ENCODE measurements at places on chromosomes 4 and X.

DNA sequence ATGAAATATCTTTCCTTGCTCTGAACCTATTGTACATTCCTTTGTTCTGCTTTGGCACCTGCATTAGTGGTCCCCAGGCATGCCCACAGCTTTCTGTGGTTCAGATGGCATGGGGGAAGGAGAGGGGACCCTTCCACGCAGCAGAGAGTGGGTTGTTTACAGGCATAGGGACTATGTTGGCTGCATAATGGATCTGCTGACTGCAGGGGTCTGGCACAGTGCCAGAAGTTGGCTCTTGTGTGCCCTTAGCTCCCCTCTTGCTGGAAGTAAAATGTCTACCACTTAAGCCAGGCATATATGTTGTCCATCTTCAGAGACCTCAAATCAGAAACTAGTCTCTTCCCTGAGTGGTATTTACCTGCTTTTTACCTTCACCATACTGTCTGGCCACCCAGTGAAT is 651.9 kb upstream of the PCDH7 start:
- no peaks in the 10 kb centered on the region for H3K4me1 ChIP-seq
- no peak overlapping the region for H3K4me3 ChIP-seq
- H3K27me3 ChIP-seq: no peaks in the 10 kb centered on the region

- H3K27me3 ChIP-seq: no peaks in the 10 kb centered on the region
- H3K36me3 ChIP-seq: no peaks in the 10 kb centered on the region
- H3K4me1 ChIP-seq: peaks cover 15% of the 10 kb centered on the region
- H3K4me3 ChIP-seq: no peak overlapping the region
- no peak overlapping the region for H3K27ac ChIP-seq
- DNase-seq: no peak
These were observed 8.8 kb downstream of the TET2 start for GRCh38 chr4:105155426-105155825.

- peaks cover 2% of the 10 kb centered on the region for H3K27me3 ChIP-seq
- no peak overlapping the region for H3K4me3 ChIP-seq
- H3K36me3 ChIP-seq: no peaks in the 10 kb centered on the region
- no peaks in the 10 kb centered on the region for H3K4me1 ChIP-seq
- no peak for DNase-seq
These were observed 7.4 kb downstream of the LPAR4 start for GRCh38 chrX:78754917-78755316.

DNA sequence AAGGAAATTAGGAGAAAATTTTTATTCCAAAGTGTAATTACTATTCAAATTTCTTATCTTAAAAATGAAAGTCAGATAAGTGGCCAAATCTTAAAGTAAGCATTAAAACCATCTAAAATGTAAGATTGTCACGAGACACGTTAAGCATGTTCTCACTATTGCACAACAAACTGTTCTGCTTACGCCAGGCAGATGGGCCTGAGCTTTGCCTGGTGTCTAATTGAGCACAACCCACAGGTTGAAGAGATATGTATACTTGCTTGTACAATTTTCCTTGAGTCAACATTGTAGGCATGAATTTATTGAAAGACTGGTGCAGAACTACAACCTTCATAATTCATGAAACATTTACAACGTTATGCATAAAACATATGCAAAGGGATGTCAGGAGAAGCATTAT is 3.9 kb downstream of the RNF128 start:
- H3K4me3 ChIP-seq: no peak overlapping the region
- peaks cover 11% of the 10 kb centered on the region for H3K27me3 ChIP-seq
- peak overlapping the region; percentile 26 for H3K27ac ChIP-seq

DNA sequence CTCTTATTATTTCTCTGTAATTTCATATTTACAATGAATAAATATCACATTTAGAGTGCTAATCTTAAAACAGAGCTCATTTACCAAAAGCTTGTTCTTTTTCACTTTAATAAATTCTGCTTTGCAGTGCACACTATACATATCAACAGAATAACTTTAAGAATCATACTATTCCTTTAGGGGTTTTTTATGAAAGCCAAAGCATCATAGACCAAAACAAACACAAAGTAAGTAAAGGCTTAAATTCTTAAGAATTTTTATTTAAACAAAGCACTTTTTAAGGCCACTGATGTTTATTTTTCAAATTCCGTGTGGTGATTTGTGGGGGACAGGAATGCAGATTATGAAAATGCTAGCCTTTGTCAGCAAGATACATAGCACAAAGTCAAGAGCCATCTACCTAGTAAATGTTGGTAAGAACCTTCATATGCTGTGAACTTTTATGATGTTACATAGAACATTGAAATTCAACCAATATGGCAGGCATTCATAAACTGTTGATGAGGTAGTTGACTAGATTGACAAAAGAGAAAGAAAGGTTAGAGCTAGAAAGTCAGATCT is 17.8 kb downstream of the TIGD2 start:
- no peaks in the 10 kb centered on the region for H3K4me1 ChIP-seq
- no peak overlapping the region for H3K4me3 ChIP-seq
- no peak overlapping the region for H3K27ac ChIP-seq

- no peak for DNase-seq
- no peak overlapping the region for H3K27ac ChIP-seq
- H3K27me3 ChIP-seq: no peaks in the 10 kb centered on the region
- peaks cover 2% of the 10 kb centered on the region for H3K36me3 ChIP-seq
- no peak overlapping the region for H3K4me3 ChIP-seq
These were observed 1.3 kb upstream of the OCIAD2 start for GRCh38 chr4:48907706-48908477.

DNA sequence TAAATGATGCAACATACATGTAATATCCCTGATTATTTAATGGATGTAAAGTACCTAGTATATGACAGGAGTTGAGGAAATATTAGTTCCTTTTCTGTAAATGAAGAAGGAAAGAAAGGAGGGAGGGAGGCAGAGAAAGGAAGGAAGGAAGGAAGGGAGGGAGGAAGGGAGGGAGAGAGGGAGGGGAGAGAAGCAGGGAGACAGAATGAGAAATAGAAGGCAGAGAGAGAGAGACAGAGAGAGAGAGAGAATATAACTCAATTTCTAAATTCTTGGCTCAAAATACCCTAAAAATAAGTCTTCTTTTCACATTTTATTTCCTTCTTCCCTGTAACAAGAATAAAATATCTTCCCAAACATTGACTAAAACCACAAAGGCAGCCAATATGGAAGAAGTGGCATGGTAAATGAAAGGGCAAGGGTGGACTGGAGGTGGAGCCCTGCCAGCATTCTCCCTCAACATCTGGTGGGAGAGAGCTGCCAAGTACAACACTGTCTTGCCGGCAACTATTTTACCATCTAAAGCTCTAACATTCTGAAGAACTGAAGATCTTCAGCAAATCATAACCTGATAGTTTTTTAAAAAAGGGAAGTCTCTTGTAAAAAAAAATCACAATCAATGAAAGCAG is 245.1 kb downstream of the PPP3CA start:
- no peak overlapping the region for H3K27ac ChIP-seq
- DNase-seq: no peak
- no peaks in the 10 kb centered on the region for H3K36me3 ChIP-seq
- no peak overlapping the region for H3K4me3 ChIP-seq

GRCh38 chr4:120864969-120865368 is 57.6 kb downstream of the PRDM5 start:
- H3K4me1 ChIP-seq: no peaks in the 10 kb centered on the region
- DNase-seq: no peak
- H3K27me3 ChIP-seq: no peaks in the 10 kb centered on the region
- H3K36me3 ChIP-seq: no peaks in the 10 kb centered on the region
- H3K27ac ChIP-seq: no peak overlapping the region

- H3K36me3 ChIP-seq: no peaks in the 10 kb centered on the region
- H3K27me3 ChIP-seq: no peaks in the 10 kb centered on the region
- DNase-seq: no peak
- no peaks in the 10 kb centered on the region for H3K4me1 ChIP-seq
These were observed 76.4 kb downstream of the EFHC2 start for GRCh38 chrX:44267116-44267515.

DNA sequence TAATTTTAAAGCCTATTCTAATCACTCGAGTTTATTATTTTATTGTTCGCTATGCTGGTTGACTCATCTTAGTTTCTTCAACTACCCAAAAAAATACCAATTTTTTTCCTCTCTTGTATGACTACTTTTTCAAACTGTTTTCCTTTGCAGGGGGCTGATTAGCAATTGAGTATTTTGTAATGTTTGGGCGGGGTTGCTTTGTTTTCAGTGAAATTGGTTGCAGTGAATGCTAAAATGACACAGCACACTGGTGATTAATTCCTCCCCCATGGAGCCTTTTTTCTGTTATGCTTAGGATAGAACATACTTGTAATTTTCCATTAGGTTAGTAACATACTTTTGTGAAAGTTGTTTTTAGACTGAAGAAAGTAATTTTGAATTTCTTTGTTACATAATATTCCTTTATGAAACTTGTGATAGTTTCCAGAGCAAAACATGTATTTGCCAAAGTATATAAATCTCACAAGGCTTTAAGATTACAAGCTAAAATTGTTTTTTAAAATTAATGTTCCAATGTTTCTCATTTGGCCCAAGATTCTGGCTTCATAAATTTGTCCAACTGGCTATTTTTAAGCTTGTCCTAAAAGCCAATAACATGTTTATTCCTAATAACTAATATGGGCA is 120.4 kb downstream of the CHIC1 start:
- no peak for DNase-seq
- no peak overlapping the region for H3K27ac ChIP-seq
- no peaks in the 10 kb centered on the region for H3K4me1 ChIP-seq

GRCh38 chrX:105822138-105823091 is at the start of gene NRK:
NRK (plus strand) TSS chrX:105822539; CDS start chrX:105822846, 307 bp downstream.
- no peak within 1 kb of the TSS for H3K27ac ChIP-seq
- DNase-seq: no peak
- peaks cover 9% of the 10 kb centered on the region for H3K4me1 ChIP-seq

DNA sequence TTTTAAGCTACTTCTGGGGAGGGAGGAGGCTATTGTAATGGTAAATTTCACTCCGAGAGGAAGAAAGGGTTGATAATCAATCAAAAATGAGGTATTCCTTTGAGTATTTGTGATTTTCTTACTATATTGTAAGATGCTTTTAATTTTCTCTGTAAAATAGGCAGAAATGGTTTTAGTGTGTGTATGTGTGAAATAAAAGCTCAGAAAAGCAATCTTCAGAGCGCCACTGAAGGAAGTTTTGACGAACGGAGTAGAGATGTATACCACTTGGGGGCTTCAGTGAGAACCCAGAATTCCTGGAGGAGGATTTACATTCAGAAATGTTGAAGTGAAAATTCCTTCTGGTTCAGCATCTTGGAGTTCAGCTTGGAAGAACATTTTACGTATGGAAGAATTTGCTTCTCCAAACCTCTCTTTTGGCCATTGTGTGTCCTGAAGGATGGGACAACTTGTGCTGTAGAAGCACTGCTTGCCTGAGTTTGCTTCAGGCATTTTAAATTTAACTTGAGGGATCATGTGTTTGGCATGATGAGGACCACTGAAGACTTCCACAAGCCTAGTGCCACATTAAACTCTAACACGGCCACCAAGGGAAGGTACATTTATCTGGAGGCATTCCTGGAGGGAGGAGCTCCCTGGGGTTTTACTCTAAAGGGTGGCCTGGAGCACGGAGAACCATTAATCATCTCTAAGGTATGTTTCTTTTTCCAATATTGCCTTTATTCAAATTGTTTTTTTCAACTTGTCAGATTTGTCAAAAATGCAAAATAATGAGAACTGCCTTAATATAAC is 695 bp downstream of the SHROOM3 start:
- H3K36me3 ChIP-seq: no peaks in the 10 kb centered on the region
- no peaks in the 10 kb centered on the region for H3K4me1 ChIP-seq
- peak overlapping the region; percentile 25 for H3K27ac ChIP-seq
- peak overlapping the region; percentile 12 for H3K4me3 ChIP-seq
- DNase-seq: no peak

- H3K27me3 ChIP-seq: no peaks in the 10 kb centered on the region
- no peak overlapping the region for H3K4me3 ChIP-seq
- DNase-seq: no peak
- no peaks in the 10 kb centered on the region for H3K4me1 ChIP-seq
- H3K36me3 ChIP-seq: no peaks in the 10 kb centered on the region
- H3K27ac ChIP-seq: no peak overlapping the region
These were observed 20.5 kb upstream of the WDR44 start for GRCh38 chrX:118325453-118325852.

DNA sequence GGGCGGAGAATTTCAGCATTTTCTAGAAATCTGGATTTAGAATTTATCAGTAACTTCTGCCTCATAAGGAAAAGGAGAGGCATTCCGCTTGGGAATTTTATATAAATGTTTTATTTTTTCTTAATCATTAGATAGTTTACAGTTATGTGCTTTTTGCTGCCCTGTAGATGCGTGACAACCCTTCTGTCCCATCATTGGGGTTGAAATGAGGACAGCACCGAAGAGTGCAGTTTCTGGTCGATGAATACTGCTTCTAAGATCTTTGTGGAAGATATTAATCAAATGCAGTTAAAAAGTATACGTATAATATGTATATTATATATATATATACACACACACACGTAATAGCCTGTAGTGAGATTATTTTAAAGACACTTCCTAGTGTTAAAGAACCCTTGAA is 1.5 kb downstream of the RBPJ start:
- H3K36me3 ChIP-seq: no peaks in the 10 kb centered on the region
- H3K27me3 ChIP-seq: no peaks in the 10 kb centered on the region
- H3K27ac ChIP-seq: no peak overlapping the region
- no peak for DNase-seq

GRCh38 chr4:3085948-3086670 is 11.6 kb downstream of the HTT start:
- H3K36me3 ChIP-seq: no peaks in the 10 kb centered on the region
- H3K27ac ChIP-seq: no peak overlapping the region
- H3K27me3 ChIP-seq: no peaks in the 10 kb centered on the region
- H3K4me3 ChIP-seq: no peak overlapping the region
- no peak for DNase-seq

DNA sequence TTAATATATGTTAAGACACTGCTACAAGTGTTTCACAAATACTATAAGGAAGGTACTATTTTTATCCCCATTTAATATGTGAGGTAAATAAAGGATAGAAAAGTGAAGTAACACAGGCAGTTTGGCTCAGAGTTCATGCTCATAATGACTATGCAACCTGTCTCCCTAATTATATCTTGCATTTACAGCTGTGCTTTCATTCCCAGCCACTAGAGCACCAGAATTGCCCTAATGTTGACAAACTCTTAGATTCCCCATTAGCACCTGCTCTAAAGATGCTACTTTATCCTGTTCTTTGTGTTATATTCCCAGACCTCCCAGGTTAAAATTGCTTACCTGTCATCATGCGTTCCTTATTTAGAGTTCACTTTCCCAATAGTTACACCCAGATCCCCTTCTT is 833.6 kb downstream of the CCSER1 start:
- H3K4me3 ChIP-seq: no peak overlapping the region
- no peaks in the 10 kb centered on the region for H3K36me3 ChIP-seq
- no peak overlapping the region for H3K27ac ChIP-seq
- no peak for DNase-seq
- no peaks in the 10 kb centered on the region for H3K27me3 ChIP-seq
- no peaks in the 10 kb centered on the region for H3K4me1 ChIP-seq

DNA sequence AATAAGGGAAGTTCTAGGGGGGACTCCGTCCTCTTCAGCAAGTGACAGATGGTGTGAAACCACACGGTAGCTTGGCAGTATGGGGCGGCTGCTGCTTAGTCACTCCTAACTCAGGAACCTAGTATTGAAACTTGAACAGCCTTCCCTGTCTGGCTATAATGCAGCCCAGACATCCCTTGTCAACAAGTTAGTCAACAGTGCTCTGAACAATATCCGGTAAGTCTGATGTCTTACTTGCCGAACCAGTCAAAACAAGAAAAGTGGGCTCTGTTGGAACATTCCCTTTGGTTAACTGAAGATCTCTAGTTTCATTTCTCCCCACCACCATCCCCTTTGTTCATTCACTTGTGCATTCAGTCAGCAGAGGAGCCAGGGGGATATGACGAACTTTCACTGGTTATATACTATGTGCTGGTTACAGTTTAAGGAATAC is 18.7 kb upstream of the CXCL13 start:
- no peaks in the 10 kb centered on the region for H3K27me3 ChIP-seq
- H3K4me3 ChIP-seq: no peak overlapping the region
- H3K4me1 ChIP-seq: peaks cover 8% of the 10 kb centered on the region
- no peaks in the 10 kb centered on the region for H3K36me3 ChIP-seq
- DNase-seq: no peak
- H3K27ac ChIP-seq: no peak overlapping the region

Measured in liver (tissue), 10 donors.